ENCODE measurements at places on chromosomes 5 and 9. TPM values are rescaled to one million over a fixed set of nuclear protein-coding genes. Genes with fewer than 3 reads are reported as not detected.

ISL1 gene
- not detected for total RNA-seq

ORM1 gene
- total RNA-seq: not detected

- no peaks in the 10 kb centered on the region for H3K27me3 ChIP-seq
- peak; percentile 13 for DNase-seq
- no peaks in the 10 kb centered on the region for H3K36me3 ChIP-seq
- no peaks in the 10 kb centered on the region for H3K4me1 ChIP-seq
- no peak overlapping the region for H3K27ac ChIP-seq
- H3K4me3 ChIP-seq: no peak overlapping the region
Observed at GRCh38 chr5:150523472-150524350, 15.8 kb downstream of the NDST1 start.

GRCh38 chr5:145407300-145408047, 427.7 kb downstream of the PRELID2 start:
- H3K4me1 ChIP-seq: no peaks in the 10 kb centered on the region
- H3K27ac ChIP-seq: no peak overlapping the region
- DNase-seq: no peak
- H3K36me3 ChIP-seq: no peaks in the 10 kb centered on the region
- H3K4me3 ChIP-seq: no peak overlapping the region
- H3K27me3 ChIP-seq: no peaks in the 10 kb centered on the region

DNA sequence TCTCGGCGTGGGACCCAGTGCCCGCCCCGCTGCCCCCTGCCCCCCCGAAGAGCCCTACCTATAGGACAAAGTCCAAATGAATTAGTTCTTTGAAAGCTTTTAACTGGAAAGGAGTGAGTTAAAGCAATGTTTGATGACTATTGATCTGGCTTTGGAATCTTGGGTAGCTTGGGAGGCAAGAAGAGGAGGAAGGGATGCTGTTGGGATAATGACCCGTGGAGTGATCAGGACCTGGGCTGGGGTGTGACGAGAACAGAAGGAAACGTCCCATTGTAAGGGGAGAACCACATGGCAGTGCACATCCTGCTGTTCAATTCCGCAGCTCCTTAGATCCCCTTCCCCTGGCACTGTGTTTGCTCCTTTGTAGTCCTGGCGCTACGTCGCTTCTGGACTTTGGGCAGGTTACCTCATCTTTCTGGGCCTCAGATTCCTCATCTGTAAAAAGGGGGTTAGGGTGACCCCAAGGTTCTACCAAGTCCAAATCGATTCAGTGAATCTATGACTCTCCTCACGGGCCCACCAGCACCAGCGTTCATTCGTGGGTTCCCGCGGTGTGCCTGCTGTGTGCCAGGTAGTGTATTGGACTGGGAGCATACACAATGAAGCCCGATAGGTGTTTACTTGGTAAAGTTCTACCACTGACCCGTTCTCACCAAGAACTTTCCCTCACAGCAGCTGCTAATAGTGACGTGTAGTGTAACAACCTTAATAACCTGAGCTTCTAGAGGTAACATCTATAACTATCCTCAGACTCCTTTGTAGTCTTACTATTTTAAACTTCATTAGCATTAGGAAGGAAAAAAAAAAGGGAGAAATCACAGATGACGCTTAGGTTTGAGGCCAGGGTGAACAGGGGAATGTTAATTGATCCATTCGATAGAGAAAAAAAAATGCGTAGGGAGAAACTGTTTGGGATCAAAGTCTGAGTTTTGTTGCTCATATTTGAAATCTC, 1.1 kb upstream of the NADK2 start:
- peak; percentile 8 for DNase-seq
- no peaks in the 10 kb centered on the region for H3K36me3 ChIP-seq
- H3K4me3 ChIP-seq: peak overlapping the region; percentile 91
- H3K27ac ChIP-seq: peak overlapping the region; percentile 77
- H3K4me1 ChIP-seq: peaks cover 46% of the 10 kb centered on the region

DNA sequence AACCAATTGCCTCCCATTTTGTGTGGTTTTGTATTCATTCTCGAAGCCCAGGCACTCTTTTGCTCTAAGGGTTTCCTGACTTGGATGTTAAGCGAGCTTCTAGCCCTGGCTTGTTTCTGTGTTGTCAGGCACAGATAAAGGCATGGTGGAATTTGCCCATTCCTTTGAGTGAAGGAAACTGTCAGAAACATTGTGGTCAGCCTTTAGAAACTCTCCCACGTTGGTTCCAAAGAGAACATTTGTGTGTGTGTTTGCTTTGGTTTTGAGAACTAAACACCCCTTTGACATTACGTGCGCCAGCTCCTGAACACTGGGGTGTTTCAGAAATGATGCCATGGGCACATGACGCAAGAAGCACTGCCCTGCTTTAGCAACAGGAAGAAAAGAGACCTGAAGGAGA, 320.9 kb downstream of the NTRK2 start:
- H3K4me3 ChIP-seq: no peak overlapping the region
- no peak overlapping the region for H3K27ac ChIP-seq
- DNase-seq: no peak
- H3K36me3 ChIP-seq: no peaks in the 10 kb centered on the region

FAM78A gene
- 42.3 TPM for total RNA-seq

TMEM215 gene
- total RNA-seq: not detected

DNA sequence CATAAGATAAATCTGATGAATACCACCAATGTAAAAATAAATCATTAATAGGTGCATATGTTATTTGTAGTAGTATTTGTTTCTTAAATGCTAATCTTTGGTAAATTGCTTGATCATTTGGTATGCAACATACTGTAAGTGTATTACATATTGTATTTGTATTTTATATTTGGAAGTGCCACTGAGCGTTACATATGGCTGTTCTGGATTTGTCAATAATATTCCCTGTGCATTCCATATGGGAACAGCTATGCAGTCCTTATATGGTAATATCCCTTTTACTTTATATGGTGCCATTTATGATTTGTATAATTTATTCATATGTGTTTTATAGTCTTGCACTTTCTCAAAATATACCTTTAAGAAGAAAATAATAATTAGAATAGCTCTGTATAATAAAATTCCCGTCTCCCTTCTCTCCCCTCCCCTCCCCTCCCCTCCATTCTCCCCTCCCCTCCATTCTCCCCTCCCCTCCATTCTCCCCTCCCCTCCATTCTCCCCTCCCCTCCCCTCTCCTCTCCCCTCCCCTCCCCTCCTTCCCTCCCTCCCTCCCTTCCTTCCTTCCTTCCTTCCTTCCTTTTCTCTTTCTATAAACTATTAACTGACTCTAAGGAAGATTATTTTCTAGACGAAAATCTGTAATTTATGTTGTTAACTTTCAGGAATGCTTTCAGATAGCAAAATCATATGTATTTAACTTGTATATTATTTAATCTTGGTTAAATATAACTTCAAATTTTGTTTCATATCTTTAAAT, 241.4 kb downstream of the CSNK1G3 start:
- no peaks in the 10 kb centered on the region for H3K4me1 ChIP-seq
- H3K4me3 ChIP-seq: no peak overlapping the region
- DNase-seq: no peak
- no peaks in the 10 kb centered on the region for H3K36me3 ChIP-seq

PCDHGC4 gene
- not detected for total RNA-seq

ARHGAP26 gene
- 24.0 TPM for total RNA-seq
